ENCODE measurements at places on chromosomes 3 and 15.

GRCh38 chr3:149411583-149411982 lies 34.1 kb upstream of the TM4SF1 start:
- no peak for DNase-seq

DNA sequence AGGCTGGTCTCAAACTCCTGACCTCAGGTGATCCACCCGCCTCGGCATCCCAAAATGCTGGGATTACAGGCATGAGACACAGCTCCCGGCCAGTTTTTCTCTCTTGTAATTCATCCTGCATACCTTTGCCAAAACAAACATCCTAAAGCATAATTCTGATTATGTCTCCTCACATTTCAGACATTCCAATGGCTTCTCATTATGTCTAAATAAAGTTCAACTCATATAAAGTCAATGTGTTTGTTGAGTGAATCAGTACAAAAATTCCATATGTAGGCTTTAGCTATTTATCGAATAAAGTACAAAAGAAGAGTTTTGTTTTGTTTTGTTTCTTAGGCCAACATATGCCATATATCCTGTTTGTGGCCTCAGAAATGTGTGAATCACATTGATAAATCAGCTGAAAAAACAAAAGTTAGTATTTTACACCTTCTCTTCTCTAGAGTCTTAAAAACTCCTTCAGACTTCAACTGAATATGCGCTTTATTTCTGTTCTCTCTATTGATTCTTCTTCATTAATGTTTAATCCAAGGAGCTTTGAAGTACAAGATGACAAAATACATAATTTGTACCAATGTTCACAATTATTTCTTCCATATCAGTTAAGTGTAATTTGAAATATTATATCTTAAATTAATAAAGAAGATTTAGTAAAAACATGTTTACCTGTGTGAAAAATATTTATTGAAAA lies 165.8 kb downstream of the MECOM start:
- DNase-seq = no peak

GRCh38 chr3:17910922-17911321 lies 168.5 kb upstream of the TBC1D5 start:
- no peak for DNase-seq

DNA sequence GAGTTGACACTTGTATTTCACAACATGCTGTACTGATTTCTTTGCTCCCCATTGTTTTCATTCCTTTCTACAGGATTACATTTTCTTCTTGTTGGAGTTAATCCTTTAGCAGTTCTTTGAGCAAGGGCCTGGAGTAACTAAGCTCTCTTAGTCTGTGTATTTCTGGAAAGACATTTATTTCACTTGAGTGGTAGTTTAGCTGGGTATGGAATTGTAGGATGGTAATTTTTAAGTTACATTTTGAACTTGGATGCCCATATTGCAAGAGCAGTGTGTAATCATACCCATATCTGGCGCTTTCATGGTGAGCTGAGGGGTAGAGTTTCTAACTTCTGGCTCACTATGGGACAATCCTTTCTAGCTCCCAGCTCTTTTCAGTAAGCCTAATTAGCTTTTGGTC lies 74.6 kb downstream of the SLC6A11 start:
- no peak for DNase-seq

GRCh38 chr3:186432189-186432588 lies 70.2 kb upstream of the DGKG start:
- DNase-seq = no peak

GRCh38 chr15:94080416-94080815 lies 150.9 kb upstream of the MCTP2 start:
- DNase-seq = no peak
